GM12892 (cell line): ENCODE measurements at places on chromosomes 2 and 18.

GRCh38 chr2:1051075-1051474 is 100.4 kb downstream of the SNTG2 start:
- DNase-seq = no peak

GRCh38 chr2:236415684-236416444 is 151.7 kb upstream of the ASB18 start:
- no peak for DNase-seq

- no peak for DNase-seq
Measured at GRCh38 chr2:134773335-134773734, 54.5 kb upstream of the TMEM163 start.

- DNase-seq = no peak
Measured at GRCh38 chr2:54969295-54969939, 80.8 kb downstream of the RTN4 start.

- no peak for DNase-seq
Measured at GRCh38 chr2:79882548-79882947, 369.7 kb downstream of the CTNNA2 start.

GRCh38 chr2:48080534-48081316 is 174.4 kb upstream of the FBXO11 start:
- no peak for DNase-seq

DNA sequence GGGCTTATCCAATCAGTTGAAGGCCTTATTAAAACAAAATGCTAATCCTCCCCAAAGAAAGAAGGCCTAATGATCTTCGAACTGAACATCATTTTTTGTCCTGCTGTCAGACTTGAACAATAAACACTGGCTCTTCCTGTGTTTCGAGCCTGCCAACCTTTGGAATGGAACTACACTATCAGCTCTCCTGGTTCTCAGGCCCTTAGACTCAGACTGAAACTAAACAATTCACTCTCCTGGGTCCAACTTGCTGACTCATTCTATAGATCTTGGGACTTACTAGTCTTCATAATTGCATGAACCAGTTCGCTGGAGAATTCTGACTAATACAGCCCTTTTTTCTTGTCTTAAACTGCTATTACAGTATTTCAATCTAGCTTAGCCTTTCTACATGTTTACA is 235.2 kb downstream of the LNPK start:
- DNase-seq = no peak

- DNase-seq = no peak
Measured at GRCh38 chr18:55539240-55539639, 48.8 kb downstream of the TCF4 start.

DNA sequence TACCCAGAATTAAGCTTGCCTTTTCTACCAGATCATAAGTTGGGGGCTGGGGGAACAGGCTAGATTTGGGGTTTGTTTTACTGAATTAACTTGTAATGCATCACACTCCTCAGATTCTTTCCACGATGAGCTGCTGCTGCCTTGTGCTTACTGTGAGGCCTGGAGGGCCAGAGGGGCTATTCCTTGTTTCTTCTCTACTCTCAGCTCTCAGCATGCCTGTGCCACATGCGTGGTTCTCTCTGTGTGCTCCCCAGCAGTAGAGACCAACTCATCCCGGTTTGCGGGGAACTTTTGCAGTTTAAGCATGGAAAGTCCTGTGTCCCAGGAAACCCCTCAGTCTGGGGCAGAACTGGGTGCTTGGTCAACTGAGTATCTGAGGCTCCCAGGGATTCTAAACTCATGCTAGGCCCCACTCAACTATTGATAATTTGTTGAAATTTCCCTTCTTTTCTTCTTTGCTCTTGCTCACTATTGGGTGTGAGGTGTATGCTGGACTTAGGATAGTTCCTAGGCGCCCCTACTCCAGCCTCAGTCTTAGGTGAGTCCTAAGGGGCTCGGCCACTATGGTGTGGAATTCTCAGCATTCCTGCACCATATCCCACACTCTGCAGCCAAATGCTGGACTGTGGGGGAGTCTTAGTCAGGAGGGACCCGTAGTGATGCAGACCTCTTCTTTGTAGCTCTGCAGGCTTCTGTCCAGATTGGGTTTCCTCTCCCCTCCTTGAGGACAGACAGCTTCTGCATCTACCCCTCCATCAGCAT is 63.1 kb downstream of the SRD5A2 start:
- no peak for DNase-seq

DNA sequence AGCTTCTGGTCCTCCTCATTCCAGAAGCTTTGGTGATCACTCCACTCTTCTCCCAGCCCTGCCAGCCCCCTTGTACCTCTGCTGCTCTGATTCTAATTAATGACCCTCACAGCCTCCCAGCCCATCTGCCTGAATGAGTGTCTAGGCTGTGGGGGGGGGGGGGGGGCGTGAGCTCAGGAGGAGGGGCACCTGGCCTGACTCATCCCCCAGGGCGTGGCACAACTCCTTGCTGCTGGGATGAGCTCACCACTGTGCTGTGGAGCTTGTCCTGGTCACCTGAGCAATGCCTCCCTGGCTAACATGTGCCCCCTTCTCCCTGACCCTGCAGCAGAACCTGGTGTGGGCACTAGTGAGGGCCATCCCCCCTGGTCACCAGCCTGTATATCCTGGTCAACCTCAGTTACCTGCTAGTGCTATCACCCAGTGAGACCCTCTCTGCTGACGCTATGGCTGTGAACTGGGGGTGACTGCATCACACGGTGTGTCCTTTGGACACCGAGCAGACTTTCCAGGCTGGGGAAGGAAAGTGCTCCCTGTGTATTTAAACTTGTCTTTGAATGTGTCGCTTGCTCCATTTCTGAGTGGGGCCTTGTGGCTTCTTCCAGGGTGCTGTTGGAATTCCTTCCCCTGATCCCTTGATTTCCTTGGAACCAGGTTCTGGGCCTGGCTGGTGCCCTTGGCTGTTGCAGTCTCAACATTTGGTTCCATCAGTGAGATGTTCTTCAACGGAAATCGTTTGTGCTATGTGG is 41.5 kb upstream of the PUM2 start:
- no peak for DNase-seq

GRCh38 chr2:174011796-174012195 is 46.6 kb upstream of the SP3 start:
- no peak for DNase-seq

DNA sequence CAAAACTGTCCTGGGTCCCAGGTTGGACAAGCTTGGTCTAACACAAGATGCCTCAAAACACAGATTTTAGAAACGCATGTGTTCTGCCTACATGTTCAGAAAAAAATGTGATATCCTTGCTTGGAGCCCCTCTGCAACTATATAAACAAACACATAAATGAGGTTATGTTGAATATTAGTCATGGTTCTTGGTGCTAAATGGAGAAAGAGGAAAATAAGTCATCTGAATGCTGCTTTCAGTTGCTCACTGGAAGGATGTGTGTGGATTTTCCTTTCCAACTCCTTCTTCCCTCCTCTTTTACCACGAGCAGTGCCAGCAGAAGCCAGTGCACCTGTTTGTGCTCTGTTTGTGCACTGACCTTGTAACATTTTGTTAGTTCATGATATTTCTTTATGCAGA is 85.3 kb downstream of the PIEZO2 start:
- DNase-seq = no peak

- no peak for DNase-seq
Measured at GRCh38 chr18:4026542-4026941, 428.6 kb downstream of the DLGAP1 start.
